ENCODE measurements at places on chromosomes 16 and 17.
A peak's percentile ranks its signal among the peaks of the same experiment; 100 is the strongest.

GRCh38 chr17:47611372-47612350 lies 38.1 kb upstream of the KPNB1 start:
- no peak for DNase-seq

DNA sequence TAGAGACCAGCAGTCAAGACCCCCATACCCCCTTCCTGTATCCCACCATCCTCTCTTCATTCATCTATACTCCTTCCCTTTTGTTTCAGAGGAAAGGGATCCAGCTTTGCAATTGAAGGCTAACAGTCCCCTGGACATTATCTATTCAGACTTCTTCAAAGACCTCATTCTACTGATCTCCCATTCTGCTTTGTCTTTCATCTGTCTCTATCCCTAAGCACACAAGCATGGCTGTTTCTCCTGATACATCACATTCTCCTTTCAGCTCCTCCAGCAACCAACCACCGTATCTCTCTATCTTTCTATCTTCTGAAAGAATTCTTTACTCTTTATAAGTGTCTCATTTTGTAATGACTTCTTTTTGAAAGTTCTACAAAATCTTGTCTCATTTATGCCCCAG lies 9.7 kb upstream of the ARHGAP17 start:
- DNase-seq = no peak

DNA sequence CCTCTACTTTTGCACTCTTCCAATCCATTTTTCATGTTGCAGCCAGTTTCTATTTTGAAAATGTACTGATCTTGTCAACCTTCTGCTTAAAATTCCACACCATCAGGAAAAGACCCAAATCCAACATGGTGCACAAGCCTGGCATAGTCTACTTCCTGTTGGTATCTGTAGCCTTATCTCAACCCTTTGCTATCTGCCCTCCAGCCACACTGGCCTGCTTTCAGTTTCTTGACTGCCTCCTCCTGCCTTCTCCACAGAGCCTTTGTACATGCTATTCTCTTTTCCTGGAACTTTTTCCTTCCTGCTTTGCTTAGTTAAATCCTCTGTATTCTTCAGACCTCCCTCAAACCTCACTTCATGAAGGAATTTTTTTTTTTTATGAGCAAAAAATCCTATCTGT lies 31.5 kb downstream of the NLRP1 start:
- no peak for DNase-seq

GRCh38 chr16:82384017-82384416 lies 214.0 kb upstream of the MPHOSPH6 start:
- DNase-seq = no peak

GRCh38 chr16:471353-472198 lies 46.1 kb downstream of the RAB11FIP3 start:
- no peak for DNase-seq

- DNase-seq = no peak
These were observed 17.9 kb upstream of the BEAN1 start for GRCh38 chr16:66409156-66409555.

DNA sequence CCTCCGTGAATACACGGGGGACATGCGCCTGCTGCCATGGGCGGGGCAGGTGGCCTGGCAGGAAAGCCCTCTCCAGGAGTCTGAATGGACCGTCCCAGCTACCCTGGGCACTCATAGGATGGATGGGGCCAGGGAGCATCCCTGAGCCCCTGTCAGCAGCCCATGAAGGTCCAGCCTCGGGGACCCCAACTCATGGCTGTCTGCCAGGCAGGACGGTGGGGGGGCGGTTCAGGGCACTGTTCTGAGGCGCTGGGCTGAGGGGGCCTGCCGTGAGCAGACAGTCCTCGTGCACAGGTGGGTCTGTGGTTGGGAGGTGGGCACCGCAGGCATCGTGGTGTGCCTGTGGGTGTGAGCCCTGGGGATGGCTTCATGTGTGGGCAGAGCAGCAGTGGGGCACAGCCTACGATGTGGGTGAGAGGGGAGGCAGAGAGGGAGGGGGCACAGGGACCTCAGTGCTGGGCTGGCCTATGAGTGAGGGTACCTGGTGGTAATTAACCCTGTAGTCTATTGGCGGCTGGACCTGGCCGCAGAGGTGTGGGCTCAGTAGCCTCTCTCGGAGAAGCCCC lies 6.5 kb upstream of the PKMYT1 start:
- DNase-seq = no peak

GRCh38 chr16:83085660-83086059 lies 458.9 kb downstream of the CDH13 start:
- no peak for DNase-seq

GRCh38 chr17:57918017-57918895 lies 37.0 kb downstream of the CUEDC1 start:
- DNase-seq = no peak

DNA sequence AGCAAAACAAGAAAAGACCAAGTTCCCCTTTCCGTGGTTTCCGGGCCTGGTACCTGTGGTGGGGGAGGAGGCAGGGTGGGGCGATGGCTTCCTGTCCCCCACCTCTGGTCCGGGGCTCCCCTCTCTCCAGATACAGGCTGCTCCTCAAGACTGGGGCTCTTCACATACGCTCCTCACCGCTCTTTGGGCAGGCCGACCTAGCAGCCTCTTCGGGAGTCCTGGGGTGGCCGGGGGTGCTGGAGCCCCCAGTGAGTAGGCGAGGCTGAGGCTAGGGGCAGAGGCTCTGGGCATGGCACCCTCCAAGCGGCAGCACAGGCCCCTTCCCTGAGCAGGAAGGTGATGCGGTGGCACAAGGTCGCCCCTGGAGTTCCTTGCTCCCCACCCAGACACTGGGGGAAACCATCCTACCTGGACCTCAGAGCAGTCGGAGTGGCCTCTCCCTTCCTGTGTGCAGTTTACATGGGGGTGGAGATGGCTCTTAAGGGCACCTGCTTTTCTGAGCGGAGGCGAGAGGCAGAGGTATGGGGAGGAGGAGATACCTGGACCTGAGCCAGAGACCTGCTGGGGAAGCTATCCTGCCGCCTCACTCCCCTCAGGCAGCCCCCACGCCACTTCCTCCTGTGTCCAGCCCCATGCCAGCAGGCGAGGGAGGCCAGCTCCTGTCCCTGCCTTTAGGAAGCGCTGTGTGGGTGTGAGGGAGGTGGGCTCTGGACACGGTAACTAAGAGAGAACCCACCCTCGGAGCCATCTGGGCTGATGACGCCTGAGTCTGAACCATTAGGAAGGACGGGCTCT lies 891 bp downstream of the CORO1A start:
- DNase-seq = peak; percentile 90

- no peak for DNase-seq
These were observed 173.8 kb downstream of the RPTOR start for GRCh38 chr17:80718428-80718827.

DNA sequence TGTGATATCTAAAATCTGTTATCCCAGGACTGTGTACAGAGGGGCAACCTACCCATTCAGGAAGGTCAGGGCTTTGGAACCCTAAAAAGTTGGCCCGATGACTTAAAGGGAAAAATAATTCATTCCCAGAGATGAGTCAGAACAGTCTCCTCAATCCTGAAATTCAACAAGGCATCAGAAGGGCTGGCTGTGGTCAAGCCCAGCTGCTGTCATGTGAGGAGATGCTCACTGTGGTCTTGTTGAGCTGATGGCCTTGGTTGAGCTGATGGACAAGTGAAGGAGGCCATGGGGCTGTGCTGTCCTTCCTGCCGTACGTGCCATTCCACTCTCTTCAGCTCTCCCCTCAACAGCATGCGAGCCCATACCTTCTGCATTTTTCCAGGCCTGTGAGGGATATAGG lies 20.9 kb upstream of the DRG2 start:
- DNase-seq = no peak

- DNase-seq = no peak
These were observed 251.9 kb downstream of the SEC14L1 start for GRCh38 chr17:77392376-77393273.

GRCh38 chr16:81614654-81615359 lies 164.3 kb upstream of the PLCG2 start:
- no peak for DNase-seq

DNA sequence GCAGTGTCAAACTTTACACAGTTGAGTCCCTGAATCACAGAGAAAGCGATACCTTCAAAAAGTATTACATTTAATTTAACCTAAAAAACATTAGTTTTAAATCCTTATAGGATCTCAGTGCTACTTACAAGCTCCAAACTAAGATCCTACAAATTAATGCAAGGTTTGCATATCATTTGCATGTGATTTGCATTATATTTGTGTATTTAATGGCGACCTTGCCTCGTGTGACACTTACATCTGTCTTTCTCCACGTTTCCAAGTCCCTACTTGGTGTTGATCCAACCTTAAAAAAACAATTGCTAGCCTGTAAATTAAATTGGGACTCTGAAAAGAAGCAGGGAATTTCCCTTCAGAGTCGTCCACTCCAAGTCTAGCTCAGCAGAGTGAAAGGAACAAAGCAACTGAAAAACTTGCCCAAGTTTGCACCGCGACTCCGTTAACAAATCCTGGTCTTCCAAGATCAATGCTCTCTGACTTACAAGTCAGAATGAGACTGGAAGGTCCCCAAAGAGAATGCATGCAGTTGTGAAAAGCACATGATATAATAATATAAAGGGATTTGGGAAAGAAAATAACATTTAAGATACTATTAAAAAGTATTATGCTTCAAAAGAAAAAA lies 739 bp upstream of the FAM117A start:
- no peak for DNase-seq

GRCh38 chr17:41629826-41630670 lies 5.7 kb upstream of the KRT17 start:
- DNase-seq = no peak

DNA sequence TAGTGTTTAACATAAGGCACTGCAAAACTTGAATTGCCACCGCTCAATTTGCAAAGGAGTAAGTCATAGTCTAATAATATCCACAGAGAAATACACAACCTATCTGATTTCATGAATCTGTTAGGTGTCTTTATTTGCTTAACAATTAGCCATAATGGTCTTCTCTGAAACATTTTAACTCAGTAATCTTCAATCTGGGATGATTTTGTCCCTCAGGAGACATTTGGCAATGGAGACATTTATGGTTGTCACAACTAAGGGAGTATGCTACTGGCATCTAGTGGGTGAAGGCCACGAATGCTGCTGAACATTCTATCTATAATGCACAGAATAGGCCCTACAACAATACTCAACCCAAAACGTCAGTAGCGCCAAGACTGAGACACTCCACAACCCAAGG lies 4.3 kb downstream of the UBE2G1 start:
- peak; percentile 14 for DNase-seq

- DNase-seq = no peak
These were observed 54.9 kb upstream of the DLX4 start for GRCh38 chr17:49914096-49914490.

- no peak for DNase-seq
These were observed 155.6 kb upstream of the CNTNAP4 start for GRCh38 chr16:76121636-76122035.

DNA sequence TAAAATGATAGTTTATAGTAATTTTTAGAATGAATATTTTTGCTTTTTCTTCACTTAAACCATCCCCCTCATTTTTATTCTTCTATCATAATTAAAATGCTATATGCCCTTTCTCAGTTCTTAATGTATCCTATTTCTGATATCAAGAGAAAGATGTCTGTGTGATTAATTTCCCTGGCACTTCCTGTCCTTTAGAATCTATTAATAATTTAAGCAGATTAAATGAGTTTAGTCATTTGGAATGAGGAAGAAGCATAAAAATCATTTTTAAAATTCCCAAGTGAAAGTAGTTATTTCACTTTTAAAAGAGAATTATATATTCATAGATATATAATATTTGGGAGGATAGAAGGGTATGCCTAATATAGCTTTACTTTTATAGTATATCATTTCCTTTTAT lies 27.8 kb upstream of the CDR2 start:
- DNase-seq = no peak

- DNase-seq = no peak
These were observed 25.8 kb upstream of the HLF start for GRCh38 chr17:55238931-55239297.

DNA sequence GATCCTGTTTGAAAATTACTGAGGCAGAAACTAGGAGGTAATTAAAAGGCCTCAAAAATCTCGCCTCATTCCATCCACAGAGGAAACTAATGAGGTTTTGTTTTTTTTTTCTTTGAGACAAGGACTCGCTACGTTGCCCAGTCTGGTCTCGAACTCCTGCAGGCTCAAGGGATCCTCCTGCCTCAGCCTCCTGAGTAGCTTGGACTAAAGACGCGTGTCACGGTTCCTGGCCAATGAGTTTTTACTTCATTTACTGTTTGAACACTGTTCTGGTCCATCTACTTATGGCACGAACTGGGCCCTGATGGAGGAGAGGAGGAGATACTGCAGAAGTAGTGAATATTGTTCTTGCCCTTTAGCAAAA lies 600 bp upstream of the BLTP2 start:
- no peak for DNase-seq

- DNase-seq = peak; percentile 20
These were observed 572.7 kb upstream of the CDH5 start for GRCh38 chr16:65793781-65794180.

DNA sequence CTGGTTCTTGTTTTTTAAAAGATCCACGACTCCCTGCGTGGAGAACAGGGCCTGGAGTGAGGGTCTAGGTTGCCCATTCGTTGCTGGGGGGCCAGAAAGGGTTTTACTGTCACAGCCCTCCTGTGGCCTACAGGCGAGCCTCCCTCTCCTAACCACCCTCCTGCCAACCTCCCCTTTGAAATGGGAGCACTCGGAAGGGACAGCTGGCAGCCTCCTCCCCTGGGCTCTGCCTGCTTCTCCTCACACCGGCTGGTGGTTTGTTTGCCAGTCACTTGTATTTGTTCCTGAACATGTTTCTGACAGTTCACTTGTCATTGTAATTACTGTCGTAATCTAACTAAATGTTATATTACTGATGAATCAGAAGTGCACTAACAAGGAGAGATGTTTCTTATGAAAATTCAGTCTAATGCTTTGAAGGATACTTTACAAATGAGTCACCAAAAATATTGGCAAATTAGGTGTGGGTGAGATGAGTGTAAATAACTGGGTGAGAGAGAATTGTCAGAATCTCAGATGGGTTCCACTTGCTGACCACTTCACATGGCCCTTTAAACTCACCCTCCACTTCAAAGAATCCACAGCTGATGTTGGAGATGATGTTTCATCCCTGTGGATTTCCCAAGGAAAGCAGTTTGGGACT lies 2.7 kb upstream of the SPPL2C start:
- DNase-seq = no peak

GRCh38 chr17:44909681-44910144 lies 5.6 kb downstream of the GFAP start:
- no peak for DNase-seq

- no peak for DNase-seq
These were observed 2.3 kb downstream of the GRB2 start for GRCh38 chr17:75403131-75403530.

GRCh38 chr16:30066761-30067583 lies 1.4 kb downstream of the ALDOA start:
- peak; percentile 41 for DNase-seq

DNA sequence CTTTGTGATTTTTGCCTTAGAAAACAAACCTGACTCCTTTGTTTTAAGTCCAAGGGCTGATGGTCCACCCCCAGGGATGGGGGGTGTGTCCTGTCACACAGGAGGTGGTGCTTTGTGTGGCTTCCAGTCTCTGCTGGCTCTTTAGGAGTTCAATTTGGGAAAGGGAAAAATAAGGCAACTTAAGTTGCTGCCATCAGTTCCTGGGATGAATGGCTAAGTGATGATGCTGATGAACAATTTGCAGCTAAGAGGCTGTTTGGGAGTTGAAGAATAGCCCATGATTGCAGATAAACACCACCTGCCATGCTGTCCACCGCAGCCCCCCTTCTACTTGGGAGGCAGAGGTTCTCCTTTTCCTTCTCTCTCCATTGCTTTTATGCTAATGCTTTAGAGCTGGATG lies 40.2 kb downstream of the ARL4D start:
- no peak for DNase-seq

All from NB4 (cell line).